ENCODE measurements at places on chromosomes 11 and 22.

- no peak for DNase-seq
Measured at GRCh38 chr11:1054143-1055108, 17.9 kb upstream of the MUC6 start.

DNA sequence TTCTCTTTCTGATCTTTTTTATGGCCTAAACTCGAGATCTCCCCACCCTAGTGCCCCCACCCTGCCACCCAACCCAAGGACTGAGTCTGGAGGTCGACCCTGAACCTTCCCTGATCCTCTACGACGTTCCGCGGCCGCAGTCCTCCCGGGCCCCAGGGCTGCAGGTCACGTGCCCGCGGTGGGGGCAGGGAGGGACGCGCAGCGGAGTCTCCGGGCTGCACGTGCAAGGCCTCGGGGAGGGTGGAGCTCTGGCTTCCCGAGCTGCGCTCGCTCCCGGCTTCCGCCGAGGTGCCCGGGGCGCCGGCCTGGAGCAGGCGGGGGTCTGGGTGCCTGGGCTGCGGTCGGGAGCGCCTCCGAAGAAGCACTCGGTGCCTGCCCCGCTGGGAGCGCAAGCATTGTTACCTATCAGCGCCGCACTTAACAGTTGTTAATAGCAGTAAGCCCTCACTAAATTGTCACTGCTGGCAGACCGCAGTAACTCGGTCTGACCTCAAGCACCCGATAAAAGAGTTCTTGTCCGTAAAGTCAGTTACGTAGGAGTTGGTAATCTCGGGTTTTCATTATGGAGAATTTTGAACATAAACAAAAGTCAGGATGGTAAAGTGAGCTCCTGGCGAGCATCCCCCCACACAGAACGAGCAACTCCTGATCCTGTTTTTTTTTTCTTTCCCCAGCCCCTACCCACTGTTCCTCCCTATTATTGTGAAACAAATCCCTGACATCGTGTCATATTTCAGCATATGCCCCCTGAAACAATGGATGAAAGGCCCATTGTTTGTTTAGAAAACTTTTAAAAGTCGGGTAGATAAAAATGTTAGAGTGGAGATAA is 69.7 kb upstream of the EP300 start:
- DNase-seq: peak; percentile 89

GRCh38 chr11:61011229-61011870 is 39.9 kb downstream of the CD6 start:
- no peak for DNase-seq

DNA sequence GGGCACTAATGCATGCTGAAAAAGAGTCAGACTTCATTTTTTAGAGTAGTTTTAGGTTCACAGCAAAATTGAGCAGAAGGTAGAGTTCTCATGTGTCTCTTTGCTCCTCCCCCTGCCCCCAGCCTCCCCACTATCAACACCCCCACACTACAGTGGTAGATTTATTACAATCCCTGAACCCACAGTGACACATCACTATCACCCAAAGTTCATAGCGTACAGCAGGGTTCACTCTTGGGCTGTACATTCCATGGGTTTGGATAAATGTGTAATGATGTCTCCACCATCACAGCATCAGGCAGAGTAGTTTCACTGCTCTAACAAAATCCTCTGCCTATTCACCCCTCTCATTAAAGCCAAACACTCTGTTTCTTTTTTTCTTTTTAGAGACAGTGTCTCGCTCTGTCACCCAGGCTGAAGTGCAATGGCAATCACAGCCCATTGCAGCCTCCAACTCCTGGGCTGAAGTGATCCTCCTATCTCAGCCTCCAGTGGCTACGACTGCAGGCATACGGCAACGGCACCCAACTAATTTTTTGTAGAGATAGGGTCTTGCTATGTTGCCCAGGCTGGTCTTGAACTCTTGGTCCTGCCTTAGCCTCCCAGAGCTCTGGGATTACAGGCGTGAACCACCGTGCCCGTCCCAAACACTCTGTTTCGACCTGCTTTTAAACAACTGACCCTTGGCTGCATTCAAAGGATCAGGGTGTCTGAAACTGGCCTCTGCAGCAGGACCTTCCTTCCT is 4.1 kb downstream of the BEST1 start:
- peak; percentile 66 for DNase-seq

- DNase-seq: no peak
Measured at GRCh38 chr22:17281026-17281425, 61.8 kb upstream of the ADA2 start.

GRCh38 chr22:30870451-30871345 is 97.9 kb downstream of the MORC2 start:
- DNase-seq: no peak

GRCh38 chr11:63641727-63642126 is 27.5 kb upstream of the PLAAT3 start:
- no peak for DNase-seq

DNA sequence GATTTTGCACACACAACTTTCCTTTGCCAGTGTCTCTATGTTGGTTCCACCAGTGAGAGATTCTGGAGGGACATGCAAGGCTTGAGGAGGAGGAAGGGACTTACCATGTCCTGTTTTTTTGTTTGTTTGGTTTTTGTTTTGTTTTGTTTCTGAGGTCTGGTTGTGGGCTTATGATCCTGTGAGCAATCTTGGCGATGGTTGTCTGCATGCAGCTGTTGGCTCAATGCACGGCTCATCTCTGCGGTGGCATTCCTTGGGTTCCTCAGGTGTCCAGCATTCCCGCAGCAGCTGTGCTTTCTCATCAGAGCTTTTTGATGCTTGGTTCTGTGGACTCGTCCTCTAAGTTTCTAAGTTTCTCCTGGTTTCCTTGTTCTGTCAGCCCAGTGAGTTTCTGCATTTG is 4.8 kb upstream of the NNMT start:
- no peak for DNase-seq

DNA sequence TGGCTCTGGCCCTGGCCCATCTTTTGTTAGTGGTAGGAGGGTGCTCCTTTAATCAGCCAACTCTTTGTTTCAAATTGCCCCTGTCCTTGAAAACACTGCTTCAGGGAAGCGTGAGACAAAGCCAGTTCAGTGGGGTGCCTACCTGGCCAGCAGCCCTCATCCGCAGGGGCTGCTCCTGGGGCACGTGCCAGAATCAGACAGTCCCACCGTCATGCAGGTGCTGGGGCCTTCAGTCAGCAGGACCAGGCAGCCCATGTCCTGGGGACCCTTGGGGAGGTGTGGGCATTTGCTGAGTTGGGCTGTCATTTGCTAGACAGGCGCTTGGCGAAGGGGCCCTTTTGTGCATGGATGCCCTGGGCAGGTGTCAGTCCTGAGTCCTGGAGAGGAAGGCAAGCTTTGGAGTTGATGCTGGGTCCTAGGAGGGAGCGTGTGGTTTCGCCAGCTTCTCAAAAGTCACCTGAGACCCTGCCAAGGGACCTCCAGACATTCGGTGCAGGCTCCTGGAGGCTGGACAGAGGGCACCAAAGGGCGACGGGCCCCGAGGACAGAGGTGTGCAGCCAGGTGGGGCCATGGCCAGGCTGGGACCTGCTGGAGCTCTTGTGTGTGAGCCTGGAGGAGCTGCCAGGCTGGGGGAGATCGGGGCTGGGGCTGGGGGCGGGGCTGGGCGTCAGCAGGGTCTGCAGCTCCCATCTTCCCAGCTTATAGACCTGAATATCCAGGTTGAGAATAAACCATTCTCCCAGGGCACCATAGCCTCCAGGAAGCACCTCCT is 15.0 kb upstream of the RTN4R start:
- DNase-seq: no peak

DNA sequence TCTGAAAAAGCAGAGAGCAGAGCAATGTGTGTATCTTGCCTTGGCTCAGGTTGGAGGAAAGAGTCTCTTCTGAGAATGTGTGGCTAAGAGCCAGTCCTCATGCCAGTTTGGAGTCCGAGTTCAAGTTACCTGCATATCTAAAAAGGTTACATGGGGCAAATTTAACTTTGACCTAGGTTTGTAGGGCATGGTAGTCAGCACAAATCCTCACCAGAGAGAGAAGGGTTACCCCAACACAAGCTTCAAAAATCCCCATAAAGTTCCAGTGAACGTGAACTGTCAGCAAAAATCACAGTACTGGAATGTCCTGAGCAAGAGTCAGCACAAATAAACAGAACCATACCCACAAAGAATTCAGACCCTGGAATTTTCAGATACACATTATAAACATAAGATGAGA is 13.8 kb downstream of the SDHD start:
- no peak for DNase-seq

DNA sequence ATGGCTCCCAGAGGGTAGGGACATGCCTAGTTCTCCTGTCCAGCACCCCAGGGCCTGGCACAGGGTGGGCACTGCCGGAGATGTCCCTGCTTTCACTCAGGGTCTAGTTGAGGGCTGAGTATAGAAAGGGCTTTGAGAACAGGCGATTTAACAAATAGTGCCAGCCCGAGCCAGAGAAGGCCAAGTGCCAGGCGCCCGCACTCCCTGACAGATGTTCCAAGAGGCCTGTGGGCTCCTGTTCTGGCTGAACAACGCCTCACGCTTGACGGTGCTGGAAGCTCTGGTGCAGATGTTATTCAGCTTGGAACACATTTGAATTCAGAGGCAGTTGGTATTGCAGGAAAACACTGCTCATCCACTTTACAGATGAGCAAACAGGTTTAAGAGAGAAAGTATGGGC is 46.5 kb downstream of the NFAM1 start:
- DNase-seq: no peak

GRCh38 chr22:22164541-22165272 is 79.9 kb upstream of the VPREB1 start:
- no peak for DNase-seq

DNA sequence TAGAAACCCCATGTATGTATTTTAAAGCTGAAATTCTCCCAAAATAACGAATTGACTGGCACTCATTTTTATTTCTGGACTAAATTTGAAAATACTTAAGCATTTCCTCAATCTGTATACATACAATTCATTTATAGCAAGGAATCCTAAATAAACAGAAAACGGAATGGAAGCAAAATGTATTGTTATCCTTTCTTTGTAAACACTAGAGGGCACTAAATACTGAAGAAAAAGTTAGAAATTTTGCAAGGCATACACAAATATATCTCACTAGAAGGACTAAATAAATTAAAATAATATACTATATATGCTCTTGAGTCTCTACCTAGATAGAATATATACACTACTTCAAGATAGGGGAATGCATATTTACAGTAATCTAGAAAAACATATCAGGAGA is 23.1 kb upstream of the ANO5 start:
- DNase-seq: no peak

DNA sequence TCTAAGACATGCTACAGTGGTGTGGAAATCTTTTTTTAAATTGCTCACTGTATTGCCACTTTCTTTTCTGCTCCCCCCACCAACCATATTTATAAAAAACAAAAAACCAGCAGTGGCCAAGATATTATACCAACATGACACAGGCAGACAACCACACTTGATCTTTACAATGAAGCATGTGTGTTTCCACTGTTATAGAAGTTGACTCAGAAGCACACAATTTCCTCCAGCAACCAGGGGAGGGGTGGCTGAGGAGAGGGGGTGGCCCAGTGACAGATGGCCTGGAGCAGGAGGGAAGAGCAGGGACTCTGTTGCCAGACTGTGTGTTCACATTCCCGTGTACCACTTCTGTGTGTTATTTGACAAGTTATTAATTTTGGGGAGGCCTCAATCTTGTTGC is 14.8 kb downstream of the CD59 start:
- peak; percentile 40 for DNase-seq

DNA sequence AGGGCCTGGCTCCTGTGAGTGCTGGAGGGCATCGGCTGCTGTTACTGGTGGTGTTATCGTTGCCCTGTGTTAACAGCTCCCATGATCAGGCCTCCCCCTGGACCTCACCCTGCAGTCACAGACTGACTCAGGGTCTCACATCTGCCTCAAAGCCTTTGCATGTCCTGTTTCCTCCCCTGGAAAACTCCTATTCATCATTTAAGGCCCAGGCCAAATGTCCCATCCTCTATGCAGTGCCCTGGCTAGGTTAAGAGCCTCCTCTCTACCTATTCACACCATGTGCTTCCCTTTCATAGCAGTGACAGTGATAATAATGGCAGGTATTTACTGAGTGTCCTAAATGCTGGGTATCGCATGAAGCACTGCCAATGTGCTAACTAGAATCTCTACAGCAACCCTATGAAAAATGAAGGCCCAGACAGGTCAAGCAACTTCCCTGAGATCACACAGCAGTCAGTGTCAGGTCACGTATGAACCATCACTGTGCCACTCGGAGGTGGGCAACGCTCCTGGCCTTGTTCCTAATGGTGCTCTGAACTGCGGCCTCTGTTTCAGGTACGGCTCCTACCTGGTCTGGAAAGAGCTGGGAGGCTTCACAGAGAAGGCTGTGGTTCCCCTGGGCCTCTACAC is 9.3 kb downstream of the TSPO start:
- no peak for DNase-seq

DNA sequence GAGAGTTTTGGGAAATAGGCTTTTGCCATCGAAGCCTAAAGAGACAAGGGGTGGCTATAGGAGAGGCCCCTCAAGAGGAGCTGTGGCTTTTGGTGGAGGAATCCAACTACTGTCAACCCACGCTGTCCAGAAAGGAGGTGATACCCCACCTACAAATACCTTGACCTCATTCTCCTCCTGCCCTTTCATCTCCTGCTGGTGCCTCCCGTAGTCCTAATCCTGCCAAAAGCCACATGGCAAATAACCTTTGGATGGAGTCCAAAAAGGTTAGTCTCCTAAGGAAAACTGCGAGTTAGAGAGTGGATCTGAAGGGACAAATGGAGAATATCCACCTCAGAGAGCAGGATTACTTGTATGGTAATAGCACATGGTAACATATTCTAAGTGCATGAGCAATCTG is 112.7 kb downstream of the PDE3B start:
- DNase-seq: no peak

DNA sequence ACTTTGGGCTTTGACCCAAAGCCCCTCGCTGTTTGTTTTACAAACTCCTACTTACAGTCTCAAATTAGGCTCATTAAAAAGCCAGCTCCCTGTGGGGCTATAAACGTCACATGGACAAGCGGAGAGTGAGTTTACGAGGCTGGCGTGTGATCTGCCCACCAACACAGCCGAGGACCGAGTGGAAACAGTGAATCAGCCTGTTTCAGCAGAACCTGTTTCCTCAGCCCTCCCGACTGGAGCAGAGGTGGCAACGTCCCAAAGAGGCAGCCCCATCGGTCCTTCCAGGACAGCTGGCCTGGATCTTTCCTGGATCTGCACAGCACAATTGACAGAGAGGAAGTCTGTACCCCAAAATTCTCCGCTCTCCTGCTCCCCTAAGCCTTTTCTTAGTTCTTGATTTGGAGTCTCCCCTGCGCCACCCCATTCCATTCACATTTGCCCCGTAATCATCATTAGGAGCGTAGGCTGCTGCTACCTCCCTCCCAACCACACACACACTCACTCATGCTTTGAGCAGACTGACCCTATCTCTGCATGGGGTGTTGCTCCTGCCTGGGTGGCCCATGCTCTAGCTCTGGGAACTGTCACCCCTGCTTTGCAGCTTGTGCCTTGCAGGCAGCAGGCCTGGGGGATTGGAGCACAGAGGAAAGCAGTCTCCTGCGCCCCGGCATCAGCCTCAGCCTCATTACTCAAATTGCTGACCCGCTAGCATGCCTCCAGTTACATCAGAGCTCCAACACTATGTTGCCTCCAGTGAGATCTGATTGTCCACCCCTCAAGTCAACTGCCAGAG is 117.8 kb downstream of the NAT10 start:
- no peak for DNase-seq

- DNase-seq: no peak
Measured at GRCh38 chr11:69425895-69426544, 55.4 kb upstream of the LINC01488 start.
